ENCODE measurements at places on chromosomes 2 and 18. TPM values are rescaled to one million over a fixed set of nuclear protein-coding genes. Genes with fewer than 3 reads are reported as not detected.

Gene CHRND
- total RNA-seq, result not detected

Gene CLK1
- 64.7 TPM for total RNA-seq

Gene SLC30A3
- 0.09 TPM for total RNA-seq

Gene FHL2
- 193 TPM for total RNA-seq

Gene RAMP1
- 0.23 TPM for total RNA-seq

Gene KCTD18
- total RNA-seq, result 27.6 TPM

Gene ANTXR1
- 73.1 TPM for total RNA-seq

Data from smooth muscle cell of the umbilical artery (primary cell).